ENCODE measurements at places on chromosomes 5 and 9. TPM values are rescaled to one million over a fixed set of nuclear protein-coding genes. Genes with fewer than 3 reads are reported as not detected.

GRCh38 chr5:180589771-180590542, 1.3 kb downstream of the SCGB3A1 start:
- peak; percentile 24 for DNase-seq
- H3K36me3 ChIP-seq = no peaks in the 10 kb centered on the region
- H3K4me1 ChIP-seq = 0 out of 2 replicates have a peak, but pooled peaks cover 6% of the 10 kb centered on the region
- H3K4me3 ChIP-seq = peak overlapping the region; percentile 60
- peaks cover 54% of the 10 kb centered on the region for H3K27me3 ChIP-seq

GRCh38 chr5:126403876-126404275, 19.3 kb upstream of the GRAMD2B start:
- H3K36me3 ChIP-seq = peaks cover 5% of the 10 kb centered on the region
- peaks cover 12% of the 10 kb centered on the region for H3K4me1 ChIP-seq
- no peak overlapping the region for H3K27ac ChIP-seq
- H3K27me3 ChIP-seq = no peaks in the 10 kb centered on the region

DNA sequence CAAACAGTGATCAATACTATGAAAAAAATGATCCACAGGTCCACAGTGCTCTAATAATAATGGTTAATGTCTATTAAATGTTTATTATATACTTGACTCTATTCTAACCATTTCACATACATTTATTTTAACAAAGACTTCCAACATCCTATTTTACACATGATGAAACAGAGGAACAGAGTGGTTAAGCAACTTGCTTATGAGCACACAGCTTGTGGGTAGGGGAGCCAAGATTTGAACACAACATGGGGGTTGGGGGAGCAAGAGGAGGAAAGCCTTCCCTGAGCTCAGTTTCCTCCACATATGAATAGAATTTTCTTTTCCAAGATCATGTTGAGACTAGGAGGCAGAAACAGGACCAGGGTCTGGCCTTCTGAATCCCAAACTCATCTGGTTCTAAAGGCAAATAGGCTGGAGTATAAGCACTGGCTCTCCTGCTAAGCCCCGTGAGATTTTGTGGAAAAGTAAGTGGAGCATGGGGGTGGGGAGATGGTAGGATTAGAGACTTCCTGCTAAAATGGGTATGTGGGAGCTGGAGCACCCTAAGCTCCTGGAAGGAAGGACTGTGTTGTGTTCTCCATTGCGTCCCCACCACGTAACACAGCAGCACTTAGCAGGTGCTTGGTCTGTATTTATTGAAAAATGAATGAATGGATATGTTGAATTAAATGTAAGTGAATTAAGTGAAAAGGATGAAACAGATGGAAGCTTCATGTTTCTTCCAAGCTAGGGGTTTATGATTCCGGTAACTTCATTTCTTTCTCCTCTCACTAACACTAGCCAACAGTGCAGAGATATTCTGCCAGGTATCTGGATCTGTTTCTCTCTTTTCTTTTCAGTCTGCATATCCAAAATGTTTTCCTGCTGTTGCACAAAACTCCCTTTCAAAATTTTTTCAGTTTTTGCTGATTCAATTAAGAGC, 26.9 kb upstream of the GALNT10 start:
- H3K4me1 ChIP-seq = peaks cover 49% of the 10 kb centered on the region
- no peaks in the 10 kb centered on the region for H3K36me3 ChIP-seq
- DNase-seq = no peak
- H3K27ac ChIP-seq = no peak overlapping the region
- no peaks in the 10 kb centered on the region for H3K27me3 ChIP-seq

DNA sequence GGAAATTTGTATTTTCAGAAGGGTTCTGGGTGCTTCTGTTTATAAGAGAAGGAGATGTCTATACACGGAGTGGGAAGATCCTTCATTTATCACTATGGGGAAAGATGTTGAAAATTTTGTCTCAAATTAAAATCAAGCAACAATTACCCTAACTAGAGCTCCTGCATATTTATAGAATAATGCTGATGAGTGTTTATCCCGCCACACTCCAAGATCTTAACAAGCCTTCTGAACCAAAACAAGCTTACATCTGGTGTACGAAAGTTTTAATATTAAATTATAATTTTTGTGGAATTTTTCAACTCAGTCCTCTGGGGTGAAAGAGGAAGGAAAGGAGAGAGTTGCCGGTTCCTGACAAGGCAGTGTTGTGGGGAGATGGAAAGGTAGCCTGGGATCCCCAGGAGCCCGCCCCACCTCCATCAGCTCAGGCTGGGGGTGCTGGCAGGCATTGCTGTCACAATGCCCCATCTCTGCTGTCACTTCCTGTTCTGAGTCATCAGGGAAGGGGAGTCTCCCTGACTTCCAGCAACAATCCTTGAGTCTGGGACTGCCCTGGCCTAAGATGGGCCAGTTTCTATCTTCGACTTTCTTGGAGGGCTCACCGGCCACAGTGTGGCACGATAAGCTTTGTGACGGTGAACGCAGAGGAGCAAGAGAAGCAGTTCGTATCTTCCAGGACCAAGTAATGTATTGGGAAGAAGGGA, 64.5 kb downstream of the ERAP1 start:
- H3K4me1 ChIP-seq = peaks cover 19% of the 10 kb centered on the region
- H3K36me3 ChIP-seq = no peaks in the 10 kb centered on the region
- no peak overlapping the region for H3K4me3 ChIP-seq
- H3K27ac ChIP-seq = 0 out of 2 replicates have a peak overlapping the region, but pooled peaks have one; percentile 26

- no peak for DNase-seq
- no peak overlapping the region for H3K27ac ChIP-seq
- no peaks in the 10 kb centered on the region for H3K36me3 ChIP-seq
- no peaks in the 10 kb centered on the region for H3K4me1 ChIP-seq
- H3K4me3 ChIP-seq = no peak overlapping the region
Observed at GRCh38 chr5:109281136-109281690, 128.6 kb downstream of the PJA2 start.

The GABRA1 gene
- total RNA-seq = 0.16 TPM

DNA sequence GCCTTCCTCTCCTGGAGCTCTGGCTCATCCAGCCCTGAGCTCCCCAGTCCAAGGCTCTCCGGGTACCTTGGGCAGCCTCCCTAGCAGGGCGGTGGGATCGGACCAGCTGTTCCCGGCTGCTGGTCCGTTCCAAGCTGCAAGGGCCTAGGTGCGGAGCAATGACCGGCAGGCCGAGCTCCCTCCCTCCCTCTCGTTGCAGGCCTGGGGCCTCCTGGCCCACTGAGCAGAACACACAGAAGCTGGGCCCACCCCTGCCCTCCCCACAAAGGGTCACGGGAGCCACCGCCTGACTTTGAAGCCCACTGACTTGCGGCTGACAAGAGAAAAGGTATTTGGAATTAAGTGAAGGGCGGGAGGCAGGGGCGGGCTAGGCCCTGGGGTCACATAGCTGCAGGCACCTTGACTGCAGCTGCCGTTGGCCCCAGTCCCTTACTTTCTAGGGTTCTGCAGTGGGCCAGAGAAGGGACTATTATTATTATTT, 104.7 kb upstream of the IER5L start:
- no peak overlapping the region for H3K4me3 ChIP-seq
- H3K27me3 ChIP-seq = no peaks in the 10 kb centered on the region

The TAL2 gene
- not detected for total RNA-seq

The OBP2B gene
- not detected for total RNA-seq

DNA sequence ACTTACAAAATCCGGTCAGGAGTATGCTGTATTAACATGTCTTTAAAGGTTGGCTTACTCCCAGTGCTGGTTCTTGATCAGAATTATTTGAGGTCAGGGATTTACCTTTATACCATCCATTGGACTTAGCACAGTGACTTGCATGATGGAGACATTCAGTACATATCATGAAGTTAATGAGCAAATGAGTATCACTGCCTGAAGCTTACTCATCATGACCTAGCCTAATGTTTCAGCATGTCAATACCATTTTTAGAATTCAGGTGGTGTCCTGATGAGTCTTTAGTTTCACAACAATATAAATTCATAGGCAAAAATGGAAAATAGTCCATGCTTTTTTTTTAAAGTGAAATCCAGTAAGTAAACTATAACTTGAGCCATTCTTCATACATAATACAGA, 226.0 kb upstream of the C9orf72 start:
- H3K4me1 ChIP-seq = no peaks in the 10 kb centered on the region
- no peak for DNase-seq
- no peaks in the 10 kb centered on the region for H3K36me3 ChIP-seq
- no peaks in the 10 kb centered on the region for H3K27me3 ChIP-seq

GRCh38 chr5:17429353-17429752, 68.7 kb upstream of the TAF11L2 start:
- no peaks in the 10 kb centered on the region for H3K27me3 ChIP-seq
- no peak overlapping the region for H3K4me3 ChIP-seq
- H3K27ac ChIP-seq = no peak overlapping the region

DNA sequence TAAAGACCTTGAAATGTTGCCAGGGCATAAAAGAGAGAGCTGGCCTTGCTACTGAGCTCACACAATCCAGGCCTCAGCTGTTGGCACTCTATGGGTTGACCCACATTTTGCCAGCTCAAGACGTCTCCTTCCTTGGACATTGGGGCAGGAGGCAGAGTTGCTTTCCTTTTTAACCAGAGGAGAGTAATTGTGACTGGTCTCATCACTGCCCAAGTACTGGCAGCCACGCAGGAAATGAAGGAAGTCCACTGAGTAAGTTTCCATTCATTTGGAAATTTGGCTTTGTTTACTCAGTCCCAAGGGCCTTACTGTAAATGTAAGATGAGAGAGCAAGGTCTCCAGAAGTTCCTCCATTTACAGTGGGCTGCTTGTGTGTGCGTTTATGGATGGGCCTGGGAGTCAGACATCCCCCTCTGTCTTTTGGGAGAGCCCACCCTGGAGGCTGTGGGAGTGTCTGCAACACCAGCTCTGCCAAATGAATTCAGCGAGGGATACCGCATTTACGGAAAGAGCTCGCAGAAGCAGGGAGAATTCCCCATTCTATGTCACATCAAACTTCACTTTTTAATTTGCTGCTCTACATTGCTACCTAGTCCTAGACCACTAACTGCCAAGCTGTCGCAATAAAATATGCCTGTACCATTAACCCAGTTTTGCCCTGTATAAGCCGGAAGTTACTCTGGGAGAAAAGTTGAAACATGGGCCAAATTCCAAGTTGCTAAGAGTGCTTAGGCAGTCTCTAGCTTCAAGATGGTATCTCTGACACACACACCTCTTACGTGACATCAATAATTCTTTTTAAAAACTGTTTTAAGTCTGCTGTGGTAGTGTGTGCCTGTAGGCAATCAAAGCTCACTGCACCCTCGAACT, 24.5 kb upstream of the PDZD2 start:
- no peak overlapping the region for H3K27ac ChIP-seq
- no peaks in the 10 kb centered on the region for H3K27me3 ChIP-seq
- H3K36me3 ChIP-seq = no peaks in the 10 kb centered on the region
- peak; percentile 37 for DNase-seq
- no peak overlapping the region for H3K4me3 ChIP-seq
- peaks cover 28% of the 10 kb centered on the region for H3K4me1 ChIP-seq

GRCh38 chr5:151378616-151379015, 31.3 kb upstream of the SLC36A2 start:
- H3K27me3 ChIP-seq = no peaks in the 10 kb centered on the region
- no peak for DNase-seq
- no peaks in the 10 kb centered on the region for H3K36me3 ChIP-seq
- no peaks in the 10 kb centered on the region for H3K4me1 ChIP-seq

The PCDHGA12 gene
- 3.5 TPM for total RNA-seq

DNA sequence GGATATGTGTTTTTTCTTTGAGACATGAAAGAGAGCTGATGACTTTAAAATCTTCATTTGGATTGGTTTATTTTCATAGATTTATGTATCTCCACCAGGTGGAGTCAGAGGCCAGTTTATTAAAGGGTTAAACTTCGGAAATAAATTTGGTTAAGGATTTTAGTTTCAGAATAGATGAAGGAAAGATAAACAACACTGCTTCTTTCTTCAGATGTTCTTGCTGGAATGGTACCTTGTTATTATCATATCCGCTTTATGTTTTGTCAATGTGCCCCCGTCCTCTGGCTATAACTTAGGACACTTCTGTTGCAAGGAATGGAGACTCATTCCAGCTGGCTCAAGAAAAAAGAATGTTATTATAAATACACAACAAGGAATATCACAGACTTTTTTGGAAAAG, 81.2 kb downstream of the ALDH1A1 start:
- no peak overlapping the region for H3K4me3 ChIP-seq
- no peaks in the 10 kb centered on the region for H3K36me3 ChIP-seq
- no peaks in the 10 kb centered on the region for H3K27me3 ChIP-seq
- H3K4me1 ChIP-seq = no peaks in the 10 kb centered on the region
- DNase-seq = peak; percentile 57

The EIF4EBP3 gene
- not detected for total RNA-seq
